ENCODE measurements at places on chromosomes 13 and 19.
A peak's percentile ranks its signal among the peaks of the same experiment; 100 is the strongest.

DNA sequence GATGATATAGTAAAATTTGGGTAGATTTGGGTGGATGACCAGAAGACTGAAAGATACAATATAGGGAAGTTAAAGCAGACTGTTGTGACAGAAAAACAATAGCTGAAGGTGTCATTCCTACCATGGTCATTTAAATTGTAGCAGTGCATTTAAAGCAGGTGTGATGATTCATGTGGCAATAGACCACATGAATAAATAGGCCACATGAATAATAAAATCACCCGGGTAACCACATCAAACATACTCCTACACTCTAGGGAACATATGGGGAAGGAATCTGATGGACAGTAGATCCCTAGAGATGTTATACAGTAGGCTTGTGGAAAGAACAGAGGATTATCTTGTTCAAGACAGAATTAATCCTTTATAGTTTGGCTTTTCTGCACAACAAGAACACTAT lies 392.6 kb downstream of the SLITRK5 start:
- no peak for DNase-seq

DNA sequence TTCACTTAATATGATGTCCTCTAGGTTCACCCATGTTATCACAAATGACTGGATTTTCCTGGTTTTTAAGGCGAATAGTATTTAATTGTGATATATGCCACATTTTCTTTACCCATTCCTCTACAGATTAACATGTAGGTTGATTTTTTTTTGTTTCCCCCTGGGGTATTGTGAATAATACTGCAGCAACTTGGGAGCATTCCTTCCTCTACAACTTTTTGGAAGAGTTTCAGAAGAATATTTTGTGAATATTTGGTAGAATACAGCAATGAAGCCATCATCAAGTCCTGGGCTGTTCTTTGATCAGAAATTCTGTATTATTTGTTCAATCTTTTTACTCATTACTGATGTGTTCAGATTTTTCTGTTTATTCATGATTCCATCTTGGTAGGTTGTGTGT lies 5.6 kb upstream of the ZNF331 start:
- DNase-seq, result no peak

GRCh38 chr19:58553799-58554493 lies 959 bp downstream of the CHMP2A start:
- DNase-seq, result no peak

GRCh38 chr19:4534836-4535658 lies at the start of gene PLIN5:
PLIN5 (minus strand) TSS chr19:4535224; CDS start chr19:4534074, 1,150 bp downstream.
- DNase-seq, result peak; percentile 60

DNA sequence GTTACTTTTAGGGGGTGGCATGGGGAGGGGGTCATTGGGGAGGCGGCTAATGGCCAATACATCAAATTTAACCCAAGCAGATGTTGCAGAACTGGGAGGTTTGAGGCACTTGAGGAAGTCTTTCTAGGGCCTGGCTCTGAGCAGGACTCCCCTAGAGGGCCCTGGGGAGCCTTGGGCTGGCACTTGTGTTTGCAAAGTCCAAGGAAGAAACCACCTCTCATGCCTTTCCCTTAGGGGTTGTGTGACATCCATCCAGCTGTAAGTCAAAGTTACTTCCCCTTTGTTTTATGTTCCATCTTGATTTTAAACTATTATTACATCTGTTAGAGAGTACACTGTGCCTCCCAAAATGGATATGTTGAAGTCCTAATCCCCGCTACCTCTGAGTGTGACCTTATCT lies 159.9 kb downstream of the KATNAL1 start:
- no peak for DNase-seq

DNA sequence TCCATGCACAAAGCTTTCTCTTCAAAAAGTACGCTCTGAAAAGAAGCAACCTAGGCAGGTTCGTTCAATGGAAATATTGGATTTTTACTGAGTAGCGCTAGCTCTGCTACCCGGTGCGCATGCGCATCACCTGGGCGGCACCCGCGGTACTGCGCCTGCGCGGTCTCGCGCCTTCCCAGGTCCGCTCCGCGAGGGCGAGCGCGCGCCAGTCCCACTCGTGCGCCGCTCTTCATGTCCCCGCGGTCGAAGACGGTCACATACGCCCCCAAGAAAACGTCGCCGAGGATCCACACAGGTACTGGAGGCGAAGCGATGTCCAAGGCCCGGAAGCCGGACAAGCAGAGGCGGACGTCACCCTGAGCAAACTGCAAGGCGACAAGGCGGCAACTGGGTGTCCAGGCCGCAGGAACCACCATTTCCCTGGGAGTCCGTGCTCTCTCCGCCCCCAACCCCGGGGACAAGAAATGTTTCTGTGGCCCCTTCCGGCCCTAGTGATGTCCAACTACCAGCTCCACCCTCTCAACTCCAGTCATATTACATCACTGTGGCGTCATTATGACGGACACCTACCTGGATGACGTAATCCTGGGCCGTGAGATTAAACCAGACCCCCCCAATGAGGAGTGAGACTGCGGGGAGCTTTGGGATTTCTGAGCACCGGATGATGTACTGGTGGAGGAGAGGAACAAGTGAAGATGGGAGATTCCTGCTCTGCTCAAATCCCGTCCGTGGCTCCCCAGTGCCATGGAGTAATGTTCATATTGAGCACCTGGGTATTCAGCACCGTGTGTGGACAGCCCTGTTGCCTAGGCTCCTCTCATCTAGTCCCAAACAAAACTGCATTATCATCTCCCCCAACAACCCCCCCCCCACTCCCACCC lies 4.8 kb upstream of the KCNC3 start:
- peak; percentile 88 for DNase-seq

DNA sequence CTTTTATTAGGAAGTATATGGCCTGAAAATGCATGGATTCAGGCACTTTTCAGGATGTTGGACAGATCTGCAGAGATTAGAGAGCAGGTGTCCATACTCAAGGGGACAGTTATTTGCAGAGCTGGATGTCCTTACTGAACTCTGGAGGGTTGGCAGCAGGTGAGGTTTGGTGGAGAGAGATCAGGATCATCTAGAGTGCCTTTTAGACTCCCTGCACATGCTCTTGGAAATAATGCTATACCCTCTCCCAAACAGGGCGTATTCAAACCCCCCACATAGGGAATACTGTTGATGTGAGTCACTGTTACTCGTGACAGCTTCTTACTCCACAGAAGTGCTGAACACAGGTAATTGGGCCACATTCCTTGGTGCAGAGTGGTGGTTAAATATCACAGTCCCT lies 725.7 kb upstream of the SGCG start:
- DNase-seq, result no peak

DNA sequence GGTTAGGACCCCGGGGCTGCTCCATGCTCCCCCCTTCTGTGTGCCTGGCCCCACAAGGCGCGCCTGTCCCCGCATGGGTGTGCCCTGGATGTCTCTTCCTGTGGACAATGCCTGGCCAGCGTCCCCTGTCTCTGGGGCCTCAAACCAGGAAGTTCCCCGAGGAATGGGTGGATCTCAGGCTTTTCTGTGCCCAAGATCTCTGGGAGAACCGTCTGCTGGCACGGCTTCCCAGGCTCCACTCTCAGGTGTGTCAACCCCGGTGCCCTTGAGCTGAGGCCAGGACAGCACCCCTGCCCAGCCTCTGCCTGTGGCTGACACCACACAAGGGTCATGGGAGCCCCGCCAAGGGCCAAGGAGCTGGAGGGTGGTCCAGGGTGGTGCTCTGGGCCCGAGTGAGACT lies 15.7 kb downstream of the ZNF444 start:
- DNase-seq, result no peak

- no peak for DNase-seq
Observed at GRCh38 chr13:29490561-29490885, 105.0 kb downstream of the SLC7A1 start.

GRCh38 chr19:591099-591958 lies 1.6 kb downstream of the HCN2 start:
- no peak for DNase-seq

GRCh38 chr13:45506811-45507210 lies 42.1 kb downstream of the COG3 start:
- no peak for DNase-seq

DNA sequence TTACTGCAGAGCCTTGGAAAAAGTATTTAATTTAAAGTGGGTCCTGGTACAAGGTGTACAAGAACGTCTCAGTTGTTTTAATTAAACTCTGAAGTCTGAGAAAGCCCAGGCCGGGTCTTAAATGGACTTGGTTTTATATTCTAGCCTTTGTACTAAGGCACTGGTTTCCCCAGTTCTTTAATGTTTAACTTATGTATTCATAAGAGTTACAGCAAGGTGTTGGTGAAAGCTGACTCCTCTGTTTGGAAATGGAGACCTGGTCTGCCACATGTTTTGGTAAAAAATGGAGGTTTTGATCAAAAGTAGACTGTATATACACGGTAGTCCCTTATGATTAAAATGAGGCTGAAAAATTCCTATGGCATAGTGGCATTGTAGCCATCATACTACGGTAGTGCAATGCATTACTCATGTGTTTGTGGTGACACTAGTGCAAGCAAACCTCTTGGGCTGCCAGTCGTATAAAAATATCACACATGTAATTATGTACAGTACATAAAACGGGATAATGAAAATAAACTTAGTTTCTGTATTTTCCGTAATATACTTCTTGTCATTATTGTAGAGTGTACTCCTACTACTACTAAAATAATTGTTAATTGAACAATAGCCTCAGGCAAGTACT lies 883.4 kb upstream of the SPRY2 start:
- no peak for DNase-seq

GRCh38 chr13:68597641-68598040 lies 1367.5 kb upstream of the PCDH9 start:
- DNase-seq, result no peak

DNA sequence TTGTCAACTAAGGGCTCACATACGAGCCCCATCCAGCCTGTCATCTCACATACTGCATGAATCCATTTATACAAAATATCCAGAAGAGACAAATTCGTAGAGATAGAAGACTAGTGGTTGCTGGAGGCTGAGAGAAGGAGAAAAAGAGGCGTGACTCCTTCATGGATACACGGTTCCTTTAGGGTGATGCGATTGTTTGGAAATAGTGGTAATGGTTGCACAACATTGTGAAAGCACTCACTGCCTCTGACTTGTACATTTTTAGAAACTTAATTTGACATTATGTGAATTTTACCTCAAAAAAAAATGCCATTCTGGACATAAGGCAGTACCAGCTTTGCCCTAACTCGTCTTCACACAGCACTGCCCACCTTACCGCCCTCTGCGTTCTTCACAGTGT lies 27.3 kb downstream of the IGFL1 start:
- DNase-seq, result no peak

GRCh38 chr13:104327211-104327610 lies 1261.0 kb upstream of the SLC10A2 start:
- no peak for DNase-seq

DNA sequence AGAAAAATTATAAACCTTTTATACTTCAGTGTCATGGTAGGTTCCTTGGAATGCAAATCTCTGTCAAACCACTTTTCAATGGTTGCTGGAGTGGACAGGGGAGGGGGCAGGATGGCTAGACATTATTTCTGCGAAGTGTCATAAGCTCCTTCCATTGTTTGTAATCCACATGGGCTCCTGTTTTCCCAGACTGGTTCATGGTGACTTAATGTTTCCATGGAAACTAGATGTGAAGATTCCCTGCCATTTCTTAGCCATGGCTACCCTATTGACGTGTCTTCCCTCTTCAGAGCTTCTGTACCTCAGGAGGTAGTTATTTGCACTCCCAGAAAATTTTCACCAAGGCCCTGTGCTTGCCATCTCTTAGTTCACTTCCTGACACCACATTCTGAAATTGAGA lies 95.3 kb downstream of the UFM1 start:
- no peak for DNase-seq

- no peak for DNase-seq
Observed at GRCh38 chr19:5929625-5930024, 15.6 kb downstream of the CAPS start.

- DNase-seq, result no peak
Observed at GRCh38 chr19:14565298-14565679, 6.6 kb downstream of the NDUFB7 start.

DNA sequence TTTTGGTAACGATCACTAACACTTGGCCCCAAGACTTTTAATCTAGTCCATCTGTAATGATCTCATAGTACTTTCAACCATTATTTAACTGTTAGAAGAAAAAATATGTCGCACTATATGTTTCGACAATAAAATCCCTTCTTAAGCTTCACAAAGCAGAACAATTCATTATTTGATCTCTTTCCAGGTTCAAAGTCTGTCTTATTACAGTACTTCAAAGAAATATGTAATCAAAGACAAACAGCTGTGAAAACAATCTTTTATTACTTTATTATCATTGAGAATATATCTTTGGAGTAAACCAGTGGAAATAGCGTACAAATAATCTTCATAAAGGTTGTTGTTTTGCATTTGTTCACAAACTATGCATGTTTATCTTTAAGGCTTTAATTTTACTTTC lies 93.5 kb downstream of the DACH1 start:
- DNase-seq, result no peak

GRCh38 chr19:40799558-40800338 lies 757 bp downstream of the EGLN2 start:
- peak; percentile 40 for DNase-seq

- no peak for DNase-seq
Observed at GRCh38 chr13:29496241-29496712, 99.2 kb downstream of the SLC7A1 start.

- no peak for DNase-seq
Observed at GRCh38 chr13:90402613-90403012, 944.9 kb upstream of the MIR17HG start.

DNA sequence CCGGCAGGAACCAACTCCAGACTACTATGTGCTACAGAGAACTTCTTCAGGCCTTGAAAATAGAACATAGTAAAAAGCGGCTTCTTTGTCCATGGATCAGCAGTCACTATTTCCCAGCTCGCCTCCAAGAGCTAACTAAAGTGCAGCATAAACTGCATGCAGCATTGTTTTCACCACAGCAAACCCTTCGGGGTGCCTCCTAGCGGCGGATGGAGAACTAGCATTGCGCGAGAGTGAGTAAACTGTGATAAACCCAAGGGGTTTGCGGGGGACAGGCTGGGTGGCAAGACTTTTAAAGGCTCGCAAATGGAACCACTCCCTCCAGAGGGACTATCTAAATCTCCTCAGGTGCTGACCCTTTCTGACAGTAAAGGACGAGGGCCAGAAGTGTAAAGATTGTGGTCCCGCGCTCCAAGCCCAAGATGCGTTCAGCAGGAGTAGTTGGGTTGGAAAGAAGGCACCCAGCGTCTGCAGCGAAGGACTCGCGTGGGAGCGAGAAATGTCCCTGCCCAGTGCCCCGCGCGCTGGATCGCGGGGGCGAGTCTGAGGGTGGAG lies 21.5 kb upstream of the SGCG start:
- DNase-seq, result peak; percentile 56

- no peak for DNase-seq
Observed at GRCh38 chr19:55145232-55145631, 3.8 kb downstream of the TNNT1 start.

Measured in activated CD4-positive, alpha-beta T cell treated with anti-CD3 and anti-CD28 coated beads for 48 hours (primary cell).